ENCODE measurements at places on chromosomes 6 and 20.

- DNase-seq, result no peak
Measured at GRCh38 chr20:13295637-13296036, 74.6 kb downstream of the ISM1 start.

DNA sequence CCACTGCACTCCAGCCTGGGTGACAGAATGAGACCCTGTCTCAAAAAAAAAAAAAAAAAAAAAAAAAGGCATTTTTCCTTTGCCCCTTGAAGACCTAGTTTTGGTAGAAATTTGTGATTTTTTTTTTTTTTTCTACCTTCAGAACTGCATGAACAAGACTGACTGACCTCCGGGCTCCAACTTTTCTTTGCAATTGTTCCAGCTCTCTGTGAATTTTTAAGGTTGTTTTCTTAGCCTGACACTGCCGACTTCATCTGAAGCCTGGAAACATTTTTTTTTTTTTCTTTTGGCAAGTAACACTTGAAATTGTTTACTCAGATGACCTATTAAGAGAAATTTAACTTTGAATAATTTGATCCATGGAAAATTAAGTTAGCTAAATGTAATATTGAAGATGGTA lies 73.0 kb downstream of the SLC24A3 start:
- DNase-seq, result no peak

GRCh38 chr20:10111139-10111958 lies 76.6 kb downstream of the ANKEF1 start:
- no peak for DNase-seq

DNA sequence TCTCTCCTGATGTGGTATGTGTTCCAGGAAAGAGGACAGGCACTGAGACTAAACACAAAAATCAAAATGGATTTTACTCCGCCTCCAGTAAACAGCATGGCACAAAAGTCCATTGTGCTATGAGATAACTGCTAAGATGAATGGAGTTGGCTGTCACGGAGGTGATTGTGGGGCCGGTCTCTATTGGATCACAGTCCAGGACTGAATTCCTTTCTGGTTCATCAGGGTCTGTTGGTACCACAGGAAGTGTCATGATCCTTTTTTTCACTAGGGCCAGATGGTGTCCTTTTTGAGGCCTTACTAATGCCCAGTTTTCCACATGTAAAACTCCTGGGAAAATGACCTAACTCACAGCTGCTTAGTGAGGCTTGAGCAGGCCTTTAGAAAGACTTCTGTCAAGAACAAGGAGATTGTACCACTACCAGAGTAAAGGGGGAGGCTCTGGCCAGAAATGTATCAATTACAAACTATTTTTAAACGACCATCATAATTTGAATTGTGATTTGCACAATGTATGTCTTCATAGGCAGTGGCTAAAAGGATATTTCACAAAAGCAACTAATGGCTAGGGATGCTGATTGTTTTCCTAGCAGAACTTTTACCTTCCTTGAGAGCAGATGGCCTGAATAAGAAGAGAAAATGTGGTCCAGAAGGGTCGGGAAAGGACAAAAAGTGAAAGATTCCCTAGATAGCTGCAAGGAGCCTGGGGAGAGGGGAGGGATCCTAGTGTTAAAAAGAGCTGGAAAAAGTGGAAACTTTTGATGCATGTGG lies 192.2 kb upstream of the POU3F2 start:
- DNase-seq, result no peak

DNA sequence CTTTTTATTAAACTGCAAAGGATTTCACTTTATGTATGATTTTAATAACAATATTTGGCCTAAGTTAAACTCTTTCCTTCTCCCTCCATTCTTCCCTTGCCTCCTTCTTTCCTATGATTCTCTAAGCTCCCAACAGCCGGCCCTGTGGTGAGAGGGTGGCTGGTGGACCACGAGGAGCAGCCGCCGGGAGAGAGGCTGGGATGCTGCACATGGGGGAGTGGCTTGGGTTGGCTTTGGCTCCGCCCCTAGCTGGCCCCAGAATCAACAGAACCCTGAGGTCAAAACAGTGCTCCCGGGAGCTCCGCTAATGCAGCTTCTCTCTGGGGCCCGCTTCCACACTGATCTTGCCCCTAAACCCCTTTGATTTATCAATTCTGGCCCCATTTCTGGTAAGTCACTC lies 389.8 kb upstream of the AGPAT4 start:
- DNase-seq, result no peak

- no peak for DNase-seq
Measured at GRCh38 chr20:50356525-50356885, 153.7 kb upstream of the PTPN1 start.

DNA sequence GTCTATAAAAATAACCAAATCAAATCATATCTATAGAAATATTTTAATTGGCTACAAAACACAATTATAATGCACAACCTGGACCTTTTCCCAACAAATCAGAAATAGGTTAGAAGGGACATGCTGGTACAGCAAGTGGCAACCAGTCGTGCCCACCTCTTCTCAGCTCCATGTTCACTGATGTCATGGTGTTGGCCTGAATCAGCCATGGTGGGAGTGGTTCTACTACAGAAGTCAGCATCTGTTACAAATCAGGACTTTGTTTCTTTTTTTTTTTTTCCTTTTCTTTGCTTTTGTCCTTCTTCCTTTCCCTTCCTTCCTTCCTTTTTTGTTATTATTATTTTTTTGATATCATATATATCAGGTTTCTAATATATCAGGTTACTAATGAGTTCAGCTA lies 91.2 kb downstream of the RALGAPA2 start:
- DNase-seq, result no peak

- no peak for DNase-seq
Measured at GRCh38 chr6:100269189-100269588, 195.5 kb downstream of the SIM1 start.

DNA sequence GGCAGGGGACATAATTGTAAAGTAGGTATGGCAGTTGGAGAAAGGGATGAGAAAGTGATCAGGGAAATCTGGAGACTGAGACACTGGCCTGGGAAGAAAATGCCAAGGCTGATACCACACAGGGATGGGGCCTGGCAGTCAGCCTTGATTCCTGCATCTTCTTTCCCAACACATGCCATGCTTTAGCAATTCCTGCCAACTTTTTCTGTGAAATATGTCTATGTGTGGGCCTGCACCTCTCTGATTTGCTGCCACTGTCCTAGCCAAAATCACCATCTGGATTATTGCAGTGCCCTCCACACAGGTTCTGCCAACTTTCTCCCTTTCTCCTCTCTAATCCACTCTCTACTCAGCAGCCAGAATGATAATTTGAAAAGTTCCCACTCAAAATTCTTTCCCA lies 759.8 kb upstream of the CITED2 start:
- no peak for DNase-seq

- no peak for DNase-seq
Measured at GRCh38 chr6:160974304-160974771, 17.2 kb upstream of the MAP3K4 start.

- no peak for DNase-seq
Measured at GRCh38 chr6:52749556-52750152, 13.6 kb downstream of the GSTA2 start.

DNA sequence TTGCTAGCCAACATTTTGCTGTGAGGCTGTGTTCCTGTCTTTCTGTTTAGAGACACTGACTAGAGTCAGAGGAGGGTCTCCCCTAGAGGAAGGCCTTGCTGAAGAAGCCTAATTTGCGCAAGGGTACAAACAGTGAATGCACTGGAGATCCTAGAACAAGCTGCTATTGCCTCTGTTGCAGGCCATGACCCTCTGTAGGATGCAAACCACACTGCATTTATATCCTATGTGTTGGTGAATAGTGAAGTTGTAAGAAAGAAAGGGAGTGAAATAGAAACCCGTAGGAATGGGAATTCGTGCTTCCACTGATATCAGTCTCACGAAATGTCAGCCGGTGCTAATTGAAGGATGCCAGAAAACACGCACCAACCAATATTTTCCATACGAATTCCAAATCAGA lies 88.2 kb downstream of the GJA1 start:
- DNase-seq, result no peak

DNA sequence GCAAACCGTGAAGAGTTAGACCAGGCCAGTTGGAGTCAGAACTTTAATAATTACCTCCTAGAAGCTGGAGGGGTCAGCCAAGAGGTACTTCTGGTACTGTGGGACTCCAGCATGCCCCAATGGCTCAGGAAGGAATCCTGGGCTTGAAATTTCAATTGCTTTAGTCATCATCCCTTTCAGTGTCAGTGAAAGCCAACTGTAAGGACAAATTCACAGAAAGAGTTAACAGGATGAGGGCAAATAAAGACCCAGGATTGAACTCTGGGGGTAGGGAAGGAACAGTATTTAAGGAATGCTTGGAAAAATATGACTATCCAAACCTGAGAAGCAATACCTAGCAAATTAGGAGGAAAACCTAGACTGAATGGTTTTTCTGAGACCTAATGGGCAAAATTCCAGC lies 735.1 kb upstream of the MARCKS start:
- DNase-seq, result no peak

GRCh38 chr6:15389765-15390723 lies 144.2 kb downstream of the JARID2 start:
- peak; percentile 57 for DNase-seq

- DNase-seq, result no peak
Measured at GRCh38 chr20:47815416-47815806, 30.1 kb upstream of the SULF2 start.

GRCh38 chr20:20783450-20783849 lies 71.0 kb upstream of the RALGAPA2 start:
- DNase-seq, result no peak

- DNase-seq, result peak; percentile 19
Measured at GRCh38 chr6:11491596-11492463, 45.7 kb upstream of the TMEM170B start.

DNA sequence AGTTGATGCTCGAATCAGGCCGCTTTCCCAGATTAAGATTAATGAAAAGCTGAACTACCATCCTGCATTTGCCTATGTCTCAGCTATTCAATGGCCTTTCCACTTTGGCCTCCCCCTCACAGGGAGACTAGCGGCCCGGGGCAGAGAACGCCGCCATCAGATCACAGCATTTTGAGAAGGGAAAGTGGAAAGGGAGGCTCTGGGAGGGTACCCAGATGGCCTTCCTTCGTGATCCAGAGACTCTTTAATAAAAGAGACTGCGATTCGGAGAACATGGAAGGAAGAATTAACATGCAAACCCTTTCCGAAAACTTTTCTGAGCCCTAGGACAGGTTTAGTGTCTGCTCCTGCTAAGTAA lies 533 bp downstream of the MRPS18A start:
- DNase-seq, result no peak

DNA sequence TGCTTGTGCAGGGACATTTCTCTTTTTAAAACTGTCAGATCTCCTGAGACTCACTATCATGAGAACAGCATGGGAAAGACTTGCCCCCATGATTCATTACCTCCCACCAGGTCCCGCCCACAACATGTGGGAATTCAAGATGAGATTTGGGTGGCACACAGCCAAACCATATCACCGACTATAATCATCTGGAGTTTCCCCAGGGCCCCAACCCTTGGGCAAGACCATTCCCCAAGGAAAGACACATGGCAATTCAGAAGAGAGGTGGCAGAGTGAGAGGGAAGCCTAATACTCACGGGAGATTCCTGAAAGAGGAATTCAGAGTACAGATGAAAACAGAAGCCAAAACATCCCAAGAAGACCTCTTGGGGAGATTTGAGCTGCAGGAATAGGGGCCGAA lies 291.0 kb upstream of the PLCB4 start:
- DNase-seq, result no peak

DNA sequence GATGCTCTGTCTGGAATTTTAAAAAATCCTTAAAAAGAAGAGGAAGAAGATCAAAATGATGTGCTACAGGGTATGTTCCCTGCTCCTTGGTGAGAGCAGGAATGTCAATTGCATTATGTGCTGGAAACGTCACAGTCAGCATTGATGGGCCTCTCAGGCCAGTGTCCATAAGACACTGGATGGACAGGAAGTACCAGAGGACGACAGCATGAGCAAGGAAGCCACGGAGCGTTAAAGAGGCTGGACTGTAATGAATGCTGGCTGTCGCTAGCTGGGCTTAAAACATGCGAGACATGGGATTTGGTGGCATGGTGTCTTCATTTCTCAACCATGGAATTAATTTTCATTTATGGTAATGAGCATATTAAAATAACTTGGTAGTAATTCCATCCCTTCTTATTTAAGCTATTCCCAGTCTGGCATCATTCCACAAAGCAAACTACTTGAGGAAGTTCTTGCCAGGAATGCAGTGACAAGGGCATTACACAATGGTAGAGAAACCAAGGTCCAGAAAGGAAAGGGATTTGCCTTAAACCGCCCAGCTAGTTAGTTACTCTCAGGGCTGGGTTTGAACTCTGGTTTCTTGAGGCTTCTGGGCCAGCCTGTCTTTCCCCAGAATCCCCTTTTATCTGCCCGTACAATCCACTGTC lies 166.6 kb upstream of the SOX4 start:
- DNase-seq, result no peak

DNA sequence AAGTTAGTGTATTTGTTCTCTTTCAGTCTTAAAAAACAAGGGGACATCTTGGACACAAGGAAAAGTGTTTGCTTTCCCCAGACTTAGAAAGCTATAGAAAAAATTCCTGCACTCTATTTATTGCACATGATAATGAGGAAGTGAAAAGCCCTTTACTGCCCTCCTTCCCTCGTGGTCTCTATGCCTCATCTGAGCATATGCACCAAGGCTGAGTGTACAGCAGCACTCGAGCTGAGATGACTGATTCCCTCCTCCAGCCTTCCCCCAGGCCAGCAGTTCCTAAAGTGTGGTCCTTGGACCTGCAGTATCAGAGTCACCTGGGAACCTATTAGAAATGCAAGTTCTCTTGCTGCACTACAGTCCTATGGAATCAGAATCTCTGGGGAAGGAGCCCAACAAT lies 14.3 kb upstream of the LAMP5 start:
- no peak for DNase-seq

- DNase-seq, result no peak
Measured at GRCh38 chr6:11899645-11900044, 112.5 kb upstream of the HIVEP1 start.

GRCh38 chr20:47952023-47952564 lies 166.8 kb upstream of the SULF2 start:
- DNase-seq, result no peak

GRCh38 chr6:159249128-159249527 lies 79.9 kb downstream of the FNDC1 start:
- DNase-seq, result no peak

GRCh38 chr20:41095110-41095969 lies 42.0 kb upstream of the PLCG1 start:
- DNase-seq, result peak; percentile 46

- DNase-seq, result peak; percentile 89
Measured at GRCh38 chr6:149431905-149432775, 32.1 kb downstream of the SUMO4 start.

Data from GM13977 (cell line).